ENCODE measurements at places on chromosomes 1 and 21.
A peak's percentile ranks its signal among the peaks of the same experiment; 100 is the strongest.

DNA sequence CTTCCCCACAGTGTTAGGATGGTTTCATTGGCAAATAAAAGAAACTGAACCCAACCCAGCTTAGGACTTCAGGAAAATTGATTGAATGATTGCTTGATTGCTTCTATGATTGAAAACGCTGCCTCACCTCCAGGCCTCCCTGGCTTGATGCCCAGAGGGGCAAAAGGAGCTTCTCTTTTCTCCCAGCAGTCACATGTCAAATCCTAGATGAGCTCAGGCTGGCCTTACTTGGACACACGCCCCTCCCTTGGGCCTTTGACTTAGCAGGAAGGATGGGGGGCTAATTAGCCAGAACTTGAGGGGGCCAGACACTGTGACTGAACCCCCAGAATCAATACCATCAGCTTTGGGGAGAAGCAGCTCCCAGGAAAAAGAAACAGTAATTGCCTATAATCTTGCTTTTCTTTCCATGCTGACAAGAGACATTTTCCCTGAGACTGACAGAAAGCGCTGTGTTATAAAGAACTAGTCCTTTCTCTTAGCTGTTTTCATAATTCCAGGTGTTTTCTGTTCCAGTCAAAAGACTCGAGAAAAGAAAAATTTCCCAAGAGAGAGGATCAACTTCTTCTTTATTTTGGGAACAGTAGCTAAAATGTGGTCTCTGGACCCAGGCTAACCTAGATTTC lies 50.8 kb upstream of the ATP5PO start:
- no peak for DNase-seq

DNA sequence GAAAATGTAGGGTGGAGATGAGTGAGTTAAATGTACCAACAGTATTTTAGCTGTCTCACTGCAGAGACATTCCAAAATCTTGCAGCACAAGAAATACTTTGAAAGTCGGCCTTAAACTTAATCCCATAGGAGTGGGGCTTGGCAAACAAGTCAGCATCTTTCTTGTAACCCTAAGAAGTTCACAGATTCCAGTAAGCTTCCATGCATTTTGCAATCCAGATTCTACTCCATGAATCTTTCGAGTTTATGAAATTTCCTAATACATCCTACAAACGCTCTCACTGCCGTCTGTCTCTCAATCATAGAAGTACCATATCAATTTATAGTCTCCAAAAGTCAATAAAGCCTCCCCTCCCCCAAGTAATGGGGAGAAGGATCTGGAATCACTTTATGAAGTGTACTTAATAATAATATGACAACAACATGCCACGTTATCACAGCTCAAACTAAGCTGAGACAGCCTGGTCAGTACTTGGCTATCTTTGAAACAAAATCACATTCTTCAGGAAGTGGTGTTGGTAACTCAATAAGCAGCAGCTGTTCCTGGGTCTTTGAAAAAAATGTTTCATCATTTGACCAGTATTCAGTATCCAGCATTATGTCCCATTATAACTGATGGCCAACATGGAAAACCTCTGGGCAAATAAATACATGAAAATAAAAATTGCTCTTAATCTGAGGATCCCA lies 317.4 kb upstream of the RUNX1 start:
- no peak for DNase-seq

DNA sequence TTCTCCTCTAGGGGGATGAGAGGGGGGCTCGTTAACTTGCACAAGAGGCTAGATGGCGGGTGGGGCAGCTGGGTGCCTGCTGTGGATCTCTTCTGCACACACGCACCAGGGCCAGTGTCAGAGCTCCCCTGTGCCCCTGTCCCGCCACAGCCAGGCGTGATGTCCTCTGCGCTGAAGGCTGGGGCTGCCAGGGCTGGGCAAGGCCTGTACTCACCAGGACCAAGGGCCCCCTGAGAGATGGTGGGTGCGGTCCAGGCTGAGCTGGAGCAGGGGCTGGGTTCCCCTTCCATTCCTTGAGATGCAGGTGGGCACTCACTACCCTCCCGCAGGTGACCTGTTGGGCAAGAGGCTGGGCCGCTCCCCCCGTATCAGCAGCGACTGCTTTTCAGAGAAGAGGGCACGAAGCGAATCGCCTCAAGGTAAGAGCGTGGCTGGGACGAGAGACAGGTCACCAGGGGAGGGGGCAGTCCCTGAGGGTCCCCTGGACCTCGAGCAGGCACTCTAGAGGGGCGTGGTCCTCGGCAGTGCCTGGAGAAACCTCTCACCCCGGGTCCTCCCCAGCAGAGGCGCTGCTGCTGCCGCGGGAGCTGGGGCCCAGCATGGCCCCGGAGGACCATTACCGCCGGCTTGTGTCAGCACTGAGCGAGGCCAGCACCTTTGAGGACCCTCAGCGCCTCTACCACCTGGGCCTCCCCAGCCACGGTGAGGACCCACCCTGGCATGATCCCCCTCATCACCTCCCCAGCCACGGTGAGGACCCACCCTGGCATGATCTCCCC lies 15.2 kb downstream of the SAMD11 start:
- no peak for DNase-seq

DNA sequence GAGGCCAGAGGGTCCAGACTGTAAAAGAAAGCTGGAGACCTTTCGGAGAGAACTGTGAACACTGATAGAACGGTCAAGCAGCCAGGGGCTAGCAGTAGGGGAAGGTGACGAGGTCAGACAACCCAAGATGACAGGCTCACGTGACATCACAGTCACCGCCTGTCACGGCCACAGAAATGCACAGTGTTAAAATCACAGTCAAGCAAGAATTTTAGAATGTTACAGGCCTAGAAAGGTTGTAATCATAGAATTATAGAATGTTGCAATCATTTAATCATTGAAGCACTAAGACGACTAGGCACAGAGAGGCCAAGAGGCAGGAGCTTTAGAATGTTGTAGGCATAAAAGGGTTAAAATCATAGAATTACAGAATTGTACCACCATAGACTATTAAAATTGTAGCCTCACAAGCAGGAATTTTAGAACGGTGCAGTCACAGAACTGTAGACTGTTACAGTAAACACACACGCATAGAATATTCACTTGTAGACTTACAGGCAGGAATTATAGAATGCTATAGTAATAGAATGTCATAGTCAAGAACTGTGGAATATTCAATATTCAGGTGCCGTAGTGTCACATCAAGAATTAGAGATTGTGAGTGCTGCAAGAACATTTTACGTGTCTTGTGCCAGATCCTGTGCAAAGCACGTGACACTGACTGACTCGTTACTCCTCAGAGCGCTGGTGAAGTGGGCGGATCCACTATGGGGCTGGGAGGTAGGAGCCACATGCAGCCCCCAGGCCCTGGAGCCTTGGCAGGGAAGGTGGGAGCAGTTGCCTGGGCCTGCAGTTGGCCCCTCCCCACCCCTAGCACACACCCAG lies 118.1 kb downstream of the EPHB2 start:
- DNase-seq, result no peak

- DNase-seq, result no peak
These were observed 44.4 kb downstream of the HHAT start for GRCh38 chr1:210372931-210373627.

GRCh38 chr1:20125100-20125499 lies 5.8 kb upstream of the PLA2G2D start:
- no peak for DNase-seq

DNA sequence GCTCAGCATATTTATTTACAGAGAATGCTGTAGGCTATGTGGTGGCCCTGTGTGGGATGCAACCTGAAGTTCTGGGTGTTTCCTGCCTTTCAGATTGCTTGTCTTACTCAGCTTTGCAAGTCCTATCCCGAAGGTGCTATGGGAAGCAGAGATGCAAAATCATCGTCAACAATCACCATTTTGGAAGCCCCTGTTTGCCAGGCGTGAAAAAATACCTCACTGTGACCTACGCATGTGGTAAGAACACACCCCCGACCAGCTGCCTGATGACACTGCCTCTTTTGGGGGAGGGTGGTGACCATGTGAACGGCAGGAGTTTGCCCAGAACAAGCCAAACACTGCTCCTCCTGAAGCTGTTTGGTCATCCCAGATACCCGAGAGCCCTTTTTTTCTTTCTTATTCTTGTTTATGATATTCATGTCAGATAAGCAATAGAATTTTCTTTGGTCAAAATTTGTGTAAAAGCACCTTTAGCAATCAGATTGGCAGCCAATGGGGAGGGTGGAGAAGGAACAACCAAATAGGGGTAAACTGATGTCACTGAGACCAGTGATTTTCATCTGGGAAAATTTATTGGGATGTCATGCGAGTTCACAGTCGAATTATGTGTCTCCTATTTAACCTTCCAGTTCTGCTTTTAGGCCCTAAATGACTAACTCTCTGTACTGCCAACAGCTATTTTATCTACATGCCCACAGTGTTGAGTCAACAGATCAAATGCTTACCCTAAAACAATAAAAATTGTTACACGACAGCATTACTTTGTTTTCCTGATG lies 82.6 kb downstream of the EVA1C start:
- no peak for DNase-seq

GRCh38 chr1:36109041-36109679 lies 15.9 kb downstream of the COL8A2 start:
- no peak for DNase-seq

DNA sequence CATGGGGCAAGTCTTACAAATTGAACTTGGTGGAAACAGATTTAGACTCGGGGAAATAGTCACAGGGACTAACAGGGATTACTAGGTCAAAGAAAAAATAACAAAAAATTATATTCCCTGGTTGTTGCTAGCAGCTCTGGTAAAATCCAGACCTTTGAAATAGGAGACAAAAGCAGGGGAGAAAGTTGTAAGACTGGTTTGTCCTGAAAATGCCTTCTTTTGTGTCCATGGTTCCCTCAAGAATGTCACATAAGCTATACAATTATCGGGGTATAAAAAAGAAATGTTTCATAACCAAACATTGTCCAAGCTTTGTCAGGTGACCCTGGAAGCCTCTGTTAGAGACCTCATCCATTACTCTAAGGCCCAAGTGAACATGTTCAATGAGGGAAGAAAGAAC lies 33.1 kb downstream of the KIAA0319L start:
- DNase-seq, result no peak

- DNase-seq, result no peak
These were observed 9.9 kb upstream of the HJV start for GRCh38 chr1:146031476-146031875.

- no peak for DNase-seq
These were observed 24.3 kb downstream of the DDAH1 start for GRCh38 chr1:85440612-85441011.

- no peak for DNase-seq
These were observed 66.9 kb downstream of the TRABD2B start for GRCh38 chr1:47930210-47930840.

GRCh38 chr1:7808253-7808844 lies 24.3 kb downstream of the PER3 start:
- DNase-seq, result no peak

DNA sequence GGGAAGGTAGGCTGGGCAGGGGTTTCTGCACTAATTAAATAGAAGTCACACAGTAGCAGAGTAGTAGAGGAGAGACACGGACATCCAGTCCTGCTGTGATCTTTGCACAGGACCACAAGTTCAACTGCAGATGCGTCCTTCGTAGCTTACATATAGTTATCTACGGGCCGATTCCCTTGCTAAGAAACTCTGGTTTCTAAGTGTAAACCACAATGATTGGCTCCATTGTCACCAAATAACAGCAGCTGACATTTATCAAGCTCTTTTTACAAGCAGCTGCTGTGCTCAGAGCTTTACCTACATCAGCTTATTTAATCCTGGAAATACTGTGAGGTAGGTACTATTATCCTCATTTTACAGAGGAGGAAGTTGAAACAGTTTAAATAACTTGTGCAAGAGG lies 3.1 kb downstream of the SLC45A3 start:
- DNase-seq, result no peak

- no peak for DNase-seq
These were observed 1.5 kb downstream of the XPR1 start for GRCh38 chr1:180633057-180634056.

DNA sequence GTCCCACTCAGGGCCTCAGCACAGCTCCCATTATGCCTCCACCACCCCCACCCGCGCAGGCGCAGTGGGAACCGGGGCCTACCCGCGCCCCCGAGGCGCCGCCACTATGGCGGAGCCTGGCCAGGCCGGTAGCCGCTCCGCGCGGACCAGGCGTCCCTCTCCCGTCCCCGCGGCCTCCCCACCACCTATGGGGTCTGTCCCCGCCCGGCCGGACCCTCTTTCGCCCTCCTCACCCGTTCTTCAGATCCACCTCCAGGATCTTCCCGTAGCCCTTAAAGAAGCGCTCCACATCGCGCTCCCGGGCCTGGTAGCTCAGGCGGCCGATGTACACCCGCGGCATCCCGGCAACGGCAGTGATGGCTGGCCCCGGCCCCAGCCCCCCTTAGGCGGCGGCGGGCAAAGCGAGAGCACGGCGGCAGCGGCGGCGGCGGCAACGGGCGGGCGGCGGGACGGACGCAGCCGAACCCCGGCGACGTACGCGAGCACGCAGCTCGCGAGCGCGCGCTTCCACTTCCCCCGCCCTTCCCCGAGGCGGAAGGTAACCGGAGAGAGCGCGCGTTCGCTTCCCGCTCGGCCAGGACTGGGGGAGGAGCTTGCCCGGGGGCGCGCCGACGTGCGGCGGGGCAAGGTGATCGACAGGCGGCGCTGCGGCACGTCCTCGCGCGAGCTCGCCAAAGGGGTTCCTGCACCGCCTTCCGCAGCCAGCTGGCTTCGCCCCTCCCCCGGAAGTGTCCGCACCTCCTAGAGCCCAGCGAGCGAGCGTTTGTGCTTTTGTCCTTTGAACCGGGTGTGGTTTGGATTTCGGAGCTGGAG lies at the start of gene SRSF4:
Gene SRSF4 (minus strand): TSS at position 488 of the 813 bp plus-strand sequence. CDS start 148 bp downstream, at position 340.
- DNase-seq, result peak; percentile 90

GRCh38 chr1:11874258-11874562 lies 15.5 kb upstream of the NPPB start:
- no peak for DNase-seq

Measured in esophagus squamous epithelium (tissue), 5 donors.